Mesendoderm (in vitro differentiated cells): ENCODE measurements at places on chromosomes 5 and 9.

GRCh38 chr9:132230605-132231004, 68.7 kb downstream of the NTNG2 start:
- H3K4me1 ChIP-seq, result no peaks in the 10 kb centered on the region
- H3K27ac ChIP-seq, result no peak overlapping the region
- no peak overlapping the region for H3K4me3 ChIP-seq
- H3K36me3 ChIP-seq, result no peaks in the 10 kb centered on the region
- DNase-seq, result no peak
- H3K27me3 ChIP-seq, result no peaks in the 10 kb centered on the region

- peak; percentile 98 for DNase-seq
- no peaks in the 10 kb centered on the region for H3K36me3 ChIP-seq
- peaks cover 25% of the 10 kb centered on the region for H3K4me1 ChIP-seq
- peak overlapping the region; percentile 98 for H3K27ac ChIP-seq
These were observed 63.5 kb downstream of the C9orf50 start for GRCh38 chr9:129557192-129558036.

- no peak overlapping the region for H3K4me3 ChIP-seq
- peaks cover 8% of the 10 kb centered on the region for H3K4me1 ChIP-seq
- H3K27ac ChIP-seq, result no peak overlapping the region
- no peaks in the 10 kb centered on the region for H3K27me3 ChIP-seq
- no peaks in the 10 kb centered on the region for H3K36me3 ChIP-seq
- no peak for DNase-seq
These were observed 35.8 kb downstream of the PRKACG start for GRCh38 chr9:68978066-68978465.

- H3K27me3 ChIP-seq, result no peaks in the 10 kb centered on the region
- no peak overlapping the region for H3K27ac ChIP-seq
- no peak overlapping the region for H3K4me3 ChIP-seq
These were observed 308.6 kb upstream of the EFNA5 start for GRCh38 chr5:107979291-107979690.

- no peaks in the 10 kb centered on the region for H3K4me1 ChIP-seq
- no peak for DNase-seq
- no peaks in the 10 kb centered on the region for H3K36me3 ChIP-seq
- no peaks in the 10 kb centered on the region for H3K27me3 ChIP-seq
- no peak overlapping the region for H3K4me3 ChIP-seq
- H3K27ac ChIP-seq, result no peak overlapping the region
These were observed 252.5 kb downstream of the TRIM32 start for GRCh38 chr9:116939614-116940013.

GRCh38 chr9:110414471-110414870, 76.8 kb upstream of the TXNDC8 start:
- H3K36me3 ChIP-seq, result no peaks in the 10 kb centered on the region
- H3K27me3 ChIP-seq, result no peaks in the 10 kb centered on the region
- DNase-seq, result no peak
- no peak overlapping the region for H3K27ac ChIP-seq
- H3K4me1 ChIP-seq, result no peaks in the 10 kb centered on the region

DNA sequence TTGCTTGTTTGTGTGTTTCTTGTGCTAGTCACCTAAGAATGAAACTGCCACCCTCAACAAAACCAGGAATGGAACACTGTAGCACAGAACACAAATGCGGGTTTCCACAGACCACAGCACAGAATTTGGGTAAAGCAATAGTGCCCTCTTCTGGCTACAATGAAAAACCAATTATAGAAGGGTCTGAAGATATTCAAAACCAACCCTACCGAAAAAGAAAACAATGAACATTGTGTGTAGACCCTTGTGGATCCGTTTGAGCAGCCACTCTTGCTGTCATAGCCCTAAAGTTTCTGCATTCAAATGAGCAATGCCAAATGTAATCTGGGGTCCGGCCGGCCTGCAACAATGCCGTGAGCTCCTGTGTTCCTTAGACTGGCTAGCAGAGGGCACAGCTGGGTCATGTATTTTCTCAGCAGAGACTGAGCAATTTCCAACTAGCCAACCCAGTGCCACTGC, 8.3 kb upstream of the ENC1 start:
- peak; percentile 75 for DNase-seq
- H3K4me1 ChIP-seq, result no peaks in the 10 kb centered on the region
- no peak overlapping the region for H3K27ac ChIP-seq
- no peak overlapping the region for H3K4me3 ChIP-seq

GRCh38 chr5:126414874-126415502, 8.2 kb upstream of the GRAMD2B start:
- no peaks in the 10 kb centered on the region for H3K27me3 ChIP-seq
- H3K36me3 ChIP-seq, result no peaks in the 10 kb centered on the region
- H3K4me3 ChIP-seq, result no peak overlapping the region
- H3K4me1 ChIP-seq, result no peaks in the 10 kb centered on the region

GRCh38 chr9:127452691-127453090, 1.4 kb downstream of the LRSAM1 start:
- H3K36me3 ChIP-seq, result peaks cover 20% of the 10 kb centered on the region
- H3K27ac ChIP-seq, result no peak overlapping the region
- H3K27me3 ChIP-seq, result no peaks in the 10 kb centered on the region

GRCh38 chr5:171426266-171426665, 6.8 kb downstream of the FGF18 start:
- H3K4me3 ChIP-seq, result no peak overlapping the region
- H3K4me1 ChIP-seq, result peaks cover 3% of the 10 kb centered on the region
- H3K27me3 ChIP-seq, result peaks cover 3% of the 10 kb centered on the region
- DNase-seq, result no peak

GRCh38 chr5:68970617-68971016, 123.2 kb upstream of the SLC30A5 start:
- no peaks in the 10 kb centered on the region for H3K36me3 ChIP-seq
- no peak overlapping the region for H3K27ac ChIP-seq
- DNase-seq, result no peak

DNA sequence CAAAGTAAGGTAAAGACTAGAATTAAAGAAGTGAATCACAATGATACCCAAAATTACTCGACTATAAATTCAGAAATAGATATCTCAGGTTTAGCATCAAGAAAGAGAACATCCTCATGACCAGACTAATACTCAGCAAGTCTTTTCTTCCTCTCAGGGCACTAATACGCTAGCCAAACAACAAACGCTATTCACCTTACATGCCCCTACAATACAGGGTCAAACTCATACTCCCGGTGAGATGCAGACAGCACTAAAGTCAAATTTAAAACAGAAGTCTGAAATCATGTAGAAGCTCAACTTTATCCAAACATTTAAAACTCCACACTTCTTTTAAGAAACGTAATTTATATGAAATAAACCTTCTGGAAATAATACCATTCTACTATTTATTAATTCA, 5.6 kb downstream of the PFDN1 start:
- no peak for DNase-seq
- no peak overlapping the region for H3K27ac ChIP-seq
- H3K4me3 ChIP-seq, result no peak overlapping the region
- no peaks in the 10 kb centered on the region for H3K36me3 ChIP-seq
- H3K27me3 ChIP-seq, result no peaks in the 10 kb centered on the region
- no peaks in the 10 kb centered on the region for H3K4me1 ChIP-seq

DNA sequence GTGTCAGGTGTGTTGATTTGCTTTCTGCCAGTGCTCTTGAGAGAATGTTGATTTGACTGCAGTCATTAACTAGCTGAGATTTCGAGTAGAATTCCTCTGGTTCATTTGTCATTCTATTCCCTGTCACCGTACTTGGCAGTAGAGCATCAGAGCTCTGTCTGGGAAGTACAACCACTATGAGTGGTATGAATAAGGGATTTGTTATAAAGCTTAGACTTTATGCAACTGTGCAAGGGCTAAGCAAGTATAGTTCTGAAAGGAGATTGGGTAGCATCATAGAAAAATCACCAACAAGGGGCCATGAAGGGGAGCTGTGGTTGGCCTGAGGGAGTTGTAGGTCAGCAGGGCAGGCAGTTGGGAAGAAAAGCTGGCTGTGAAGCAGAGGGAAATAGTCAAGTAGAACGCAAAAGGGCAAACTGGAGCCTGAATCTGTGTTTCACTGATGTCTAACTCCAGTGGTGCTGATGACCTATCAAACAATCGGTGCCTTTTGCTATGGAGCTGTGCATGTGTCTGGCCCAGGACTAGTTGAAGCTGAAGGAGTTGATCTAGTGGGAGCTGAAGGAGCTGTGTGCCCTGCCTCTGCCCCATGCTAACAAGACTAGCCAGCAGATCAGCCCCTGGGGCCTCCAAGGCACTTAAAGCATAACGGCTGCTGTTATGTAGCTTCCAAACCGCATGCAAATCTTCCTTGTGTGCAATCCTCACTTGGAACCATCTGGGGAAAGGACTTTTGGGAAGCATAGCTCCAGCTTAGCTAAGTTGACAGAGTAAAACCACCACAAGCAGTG, 110.0 kb downstream of the SLC28A3 start:
- H3K27me3 ChIP-seq, result no peaks in the 10 kb centered on the region
- no peaks in the 10 kb centered on the region for H3K36me3 ChIP-seq
- no peaks in the 10 kb centered on the region for H3K4me1 ChIP-seq

- no peak overlapping the region for H3K27ac ChIP-seq
- no peak for DNase-seq
- no peaks in the 10 kb centered on the region for H3K4me1 ChIP-seq
- H3K4me3 ChIP-seq, result no peak overlapping the region
- no peaks in the 10 kb centered on the region for H3K27me3 ChIP-seq
- H3K36me3 ChIP-seq, result no peaks in the 10 kb centered on the region
These were observed 311.7 kb upstream of the HAPLN1 start for GRCh38 chr5:84032324-84032723.

DNA sequence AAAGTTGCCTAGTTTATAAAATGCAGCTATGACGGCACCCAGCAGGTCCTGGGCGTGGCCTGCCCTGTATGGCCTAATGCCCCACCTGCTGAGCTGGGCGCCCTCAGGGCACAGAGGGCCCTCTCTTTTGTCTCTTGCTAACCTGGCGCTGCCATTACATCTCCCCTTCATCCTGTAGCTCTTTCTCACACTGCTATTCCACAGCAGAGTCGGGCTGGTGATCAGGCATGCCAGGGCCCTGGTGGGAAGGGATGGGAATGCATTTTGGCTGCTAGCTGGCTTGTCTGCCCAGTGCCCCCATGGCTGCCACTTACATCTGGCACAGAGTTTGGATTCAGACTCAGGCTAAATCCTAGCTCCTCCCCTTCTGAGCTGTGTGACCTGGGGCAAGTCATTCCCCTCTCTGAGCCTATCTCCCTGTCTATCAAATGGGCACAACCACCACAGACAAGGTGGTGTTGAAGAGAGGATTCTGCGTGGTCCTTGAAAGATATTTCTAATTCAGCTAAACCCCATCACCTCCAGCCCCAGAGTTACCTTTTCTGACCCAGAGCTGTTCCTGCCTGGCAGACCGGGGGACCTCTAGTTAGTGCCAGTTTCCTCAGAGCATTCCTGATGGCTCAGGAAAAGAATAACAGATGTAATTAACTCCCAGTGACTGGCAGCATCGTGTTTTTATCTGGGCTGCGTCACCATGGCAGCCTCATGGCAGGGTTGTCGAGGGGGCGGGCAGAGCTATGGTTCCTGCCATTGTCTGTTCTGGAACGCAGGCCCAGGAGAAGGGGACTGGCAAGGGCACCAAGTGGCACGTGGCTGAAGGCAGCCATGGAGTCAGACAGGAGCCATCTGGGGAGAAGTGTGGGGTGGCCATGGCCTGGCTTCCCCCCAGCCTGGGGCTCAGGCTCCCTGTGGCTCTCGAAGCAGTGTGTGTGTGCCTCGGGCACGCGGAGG, 6.3 kb downstream of the PRR7 start:
- no peak for DNase-seq
- no peak overlapping the region for H3K4me3 ChIP-seq
- no peaks in the 10 kb centered on the region for H3K27me3 ChIP-seq

- no peaks in the 10 kb centered on the region for H3K36me3 ChIP-seq
- H3K4me1 ChIP-seq, result no peaks in the 10 kb centered on the region
- no peaks in the 10 kb centered on the region for H3K27me3 ChIP-seq
These were observed 32.1 kb downstream of the PCA3 start for GRCh38 chr9:76796296-76796695.
